Forelimb muscle (tissue), 1 donor: ENCODE measurements at places on chromosomes 7 and 10. TPM values are rescaled to one million over a fixed set of nuclear protein-coding genes. Genes with fewer than 3 reads are reported as not detected.

DNA sequence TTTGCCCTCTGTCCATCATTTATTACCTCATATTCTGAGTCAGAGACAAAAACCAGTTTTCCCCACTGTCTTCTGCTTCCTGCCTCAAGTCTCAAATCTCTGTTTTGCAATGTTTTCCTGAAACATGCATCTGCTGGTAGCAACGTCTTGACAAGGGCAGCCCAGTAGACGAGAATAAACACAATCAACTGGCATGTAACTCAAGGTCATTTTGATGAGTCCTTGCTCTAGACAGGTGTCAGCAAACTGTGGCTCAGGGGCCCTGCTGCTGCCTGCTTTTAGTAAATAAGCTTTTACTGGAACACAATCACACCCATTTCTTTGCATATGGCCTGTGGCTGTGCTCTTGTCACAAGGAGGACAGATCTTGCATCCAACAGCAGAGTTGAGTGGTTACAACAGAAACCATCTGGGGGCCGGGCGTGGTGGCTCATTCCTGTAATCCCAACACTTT is 59.8 kb downstream of the ITIH5 start:
- DNase-seq, result no peak

The CCDC201 gene
- not detected for polyA plus RNA-seq

The OPALIN gene
- not detected for polyA plus RNA-seq

DNA sequence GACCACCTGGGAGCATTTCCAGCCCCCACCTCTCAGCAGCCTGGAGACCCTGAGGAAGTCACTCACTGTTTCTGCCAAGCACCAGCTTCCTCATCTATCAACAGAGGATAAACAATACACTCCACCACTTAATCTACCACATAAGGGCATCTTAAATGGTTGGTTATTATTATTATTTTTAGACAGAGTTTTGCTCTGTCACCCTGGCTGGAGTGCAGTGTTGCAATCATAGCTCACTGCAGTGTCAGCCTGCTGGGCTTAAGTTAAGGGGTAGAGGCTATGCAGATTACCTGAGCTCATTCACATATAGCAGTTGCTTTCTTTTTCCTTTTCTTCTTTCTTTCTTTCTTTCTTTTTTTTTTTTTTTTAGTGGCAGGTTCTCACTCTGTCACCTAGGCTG is 59.5 kb upstream of the ELN start:
- no peak for DNase-seq

DNA sequence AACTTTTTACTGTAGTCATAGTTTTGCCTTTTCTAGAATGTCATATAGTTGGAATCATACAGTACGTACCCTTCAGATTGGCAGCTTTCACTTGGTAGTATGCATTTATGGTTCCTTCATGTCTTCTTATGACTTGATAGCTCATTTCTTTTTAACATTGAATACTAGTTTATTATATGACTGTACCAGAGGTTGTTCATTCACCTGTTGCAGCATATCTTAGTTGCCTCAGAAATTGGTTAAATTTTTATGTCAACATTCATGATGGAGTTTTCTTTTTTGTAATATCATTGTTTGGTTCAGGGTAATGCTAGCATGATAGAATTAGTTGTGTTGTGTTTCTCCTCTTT is 94.8 kb upstream of the CDK13 start:
- DNase-seq, result no peak

DNA sequence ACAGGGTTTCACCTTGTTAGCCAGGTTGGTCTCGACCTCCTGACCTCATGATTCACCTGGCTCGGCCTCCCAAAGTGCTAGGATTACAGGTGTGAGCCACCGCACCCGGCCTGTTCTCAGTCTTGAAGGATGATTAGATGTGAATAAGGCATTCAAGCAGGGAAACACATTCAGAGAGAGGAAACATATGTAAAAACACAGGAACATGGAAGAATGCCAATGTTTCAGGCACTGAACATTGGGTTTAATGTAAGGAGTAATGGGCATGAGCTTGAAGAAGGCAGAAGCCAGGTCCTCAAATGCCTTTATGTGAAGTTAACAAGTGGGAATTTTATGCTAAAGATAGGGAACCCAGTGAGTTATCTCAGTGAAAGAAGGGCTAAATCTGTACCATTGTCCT is 74.3 kb downstream of the ARL4A start:
- no peak for DNase-seq

The LRRC61 gene
- polyA plus RNA-seq, result 6.8 TPM

DNA sequence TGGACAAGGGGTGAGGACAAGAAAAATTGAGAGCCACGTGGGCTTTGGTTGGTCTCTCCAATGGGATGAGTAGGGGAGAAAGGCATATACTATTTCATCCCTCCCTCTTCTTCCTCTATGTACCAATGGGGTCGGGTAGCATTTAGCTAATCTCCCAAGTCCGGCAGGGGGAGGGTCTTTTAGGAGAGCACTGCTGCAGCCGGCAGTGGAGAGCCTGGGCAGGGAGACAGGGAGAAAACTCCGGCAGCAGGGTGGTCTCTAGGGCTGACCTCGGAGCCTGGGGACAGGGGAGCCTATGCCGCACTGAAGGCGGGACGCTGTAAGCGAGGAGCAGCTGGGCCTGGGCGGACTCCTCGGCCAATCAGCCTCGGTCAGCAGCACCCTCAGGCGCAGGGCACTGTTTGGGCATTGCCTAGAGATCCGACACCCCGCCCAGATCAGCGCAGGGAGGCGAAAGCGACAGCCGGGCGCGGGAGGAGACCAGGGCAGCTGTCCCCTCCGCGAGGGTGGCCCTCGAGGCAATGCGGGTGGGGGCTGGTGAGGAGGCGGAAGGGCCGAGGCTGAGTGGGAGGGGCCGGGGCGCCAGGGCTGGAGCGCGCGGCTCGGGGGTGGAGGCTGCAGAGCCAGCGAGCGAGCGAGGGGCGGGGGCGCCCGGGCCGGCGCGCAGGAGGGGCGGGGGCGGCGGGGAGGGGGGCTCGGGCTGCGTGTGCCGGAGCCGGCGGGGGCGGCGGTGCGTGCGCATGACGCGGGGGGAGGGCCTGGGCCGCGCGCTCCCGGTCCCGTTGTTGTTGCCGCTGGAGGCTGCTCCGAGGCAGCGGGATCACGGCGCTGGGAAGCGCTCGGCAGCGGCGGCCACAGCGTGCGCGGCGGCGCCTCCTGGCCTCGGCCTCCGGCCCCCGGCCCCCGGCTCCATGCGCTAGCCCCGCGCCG is at the start of gene AGAP3:
Gene AGAP3, plus strand, starts transcription at position 785 of the 930 bp plus-strand sequence. CDS start 267 bp downstream, outside the sequence.
- no peak for DNase-seq

The TYSND1 gene
- polyA plus RNA-seq, result 4.2 TPM
